Natural killer cell (primary cell): ENCODE measurements at places on chromosomes 5 and 9. TPM values are rescaled to one million over a fixed set of nuclear protein-coding genes. Genes with fewer than 3 reads are reported as not detected.

PDLIM4 gene
- not detected for total RNA-seq

ASPN gene
- not detected for total RNA-seq

ANKRD33B gene
- total RNA-seq: 3.9 TPM

RNF183 gene
- total RNA-seq: not detected

TUSC1 gene
- total RNA-seq: not detected

PRRX2 gene
- not detected for total RNA-seq

PLAC8L1 gene
- not detected for total RNA-seq

MCCC2 gene
- total RNA-seq: 23.3 TPM

GHR gene
- total RNA-seq: not detected

PCDHB13 gene
- total RNA-seq: not detected

C9 gene
- 0.52 TPM for total RNA-seq

CDO1 gene
- not detected for total RNA-seq

SGCD gene
- 0.32 TPM for total RNA-seq

CD74 gene
- total RNA-seq: 550 TPM

OCLN gene
- 0.68 TPM for total RNA-seq

ENHO gene
- not detected for total RNA-seq

WASHC1 gene
- total RNA-seq: 20.7 TPM

CHD1 gene
- 116 TPM for total RNA-seq

HTR4 gene
- not detected for total RNA-seq

IFNA21 gene
- total RNA-seq: not detected

QRFP gene
- not detected for total RNA-seq

RGMB gene
- total RNA-seq: 0.86 TPM

THOC3 gene
- 16.9 TPM for total RNA-seq

FGFR4 gene
- total RNA-seq: 0.72 TPM

DIMT1 gene
- total RNA-seq: 10.1 TPM

RETREG1 gene
- 3.3 TPM for total RNA-seq

LHX6 gene
- total RNA-seq: not detected

ACTBL2 gene
- not detected for total RNA-seq

BAAT gene
- not detected for total RNA-seq

HACD4 gene
- 16.5 TPM for total RNA-seq

GADD45G gene
- total RNA-seq: 2.8 TPM

RCL1 gene
- total RNA-seq: 18.1 TPM

SLC25A2 gene
- not detected for total RNA-seq

PDZD2 gene
- 0.66 TPM for total RNA-seq

SCGB3A1 gene
- not detected for total RNA-seq

AMBP gene
- total RNA-seq: not detected

FBP2 gene
- total RNA-seq: not detected

CACFD1 gene
- 8.3 TPM for total RNA-seq

SLC6A7 gene
- not detected for total RNA-seq

PTPDC1 gene
- total RNA-seq: 3.9 TPM

SOX30 gene
- not detected for total RNA-seq

GNA14 gene
- total RNA-seq: 1.8 TPM

OBP2A gene
- total RNA-seq: not detected

MARCHF11 gene
- not detected for total RNA-seq

RGS7BP gene
- total RNA-seq: not detected

PIGO gene
- 23.6 TPM for total RNA-seq

JMY gene
- total RNA-seq: 28.7 TPM

SOHLH1 gene
- not detected for total RNA-seq

GDNF gene
- total RNA-seq: not detected

NKD2 gene
- not detected for total RNA-seq

C9orf78 gene
- 97.6 TPM for total RNA-seq

CD274 gene
- 4.9 TPM for total RNA-seq

SCGB3A2 gene
- total RNA-seq: 1.2 TPM
